ENCODE measurements at places on chromosomes 16 and 17.

GRCh38 chr16:86631444-86631843 lies 53.1 kb downstream of the FOXL1 start:
- DNase-seq, result no peak

DNA sequence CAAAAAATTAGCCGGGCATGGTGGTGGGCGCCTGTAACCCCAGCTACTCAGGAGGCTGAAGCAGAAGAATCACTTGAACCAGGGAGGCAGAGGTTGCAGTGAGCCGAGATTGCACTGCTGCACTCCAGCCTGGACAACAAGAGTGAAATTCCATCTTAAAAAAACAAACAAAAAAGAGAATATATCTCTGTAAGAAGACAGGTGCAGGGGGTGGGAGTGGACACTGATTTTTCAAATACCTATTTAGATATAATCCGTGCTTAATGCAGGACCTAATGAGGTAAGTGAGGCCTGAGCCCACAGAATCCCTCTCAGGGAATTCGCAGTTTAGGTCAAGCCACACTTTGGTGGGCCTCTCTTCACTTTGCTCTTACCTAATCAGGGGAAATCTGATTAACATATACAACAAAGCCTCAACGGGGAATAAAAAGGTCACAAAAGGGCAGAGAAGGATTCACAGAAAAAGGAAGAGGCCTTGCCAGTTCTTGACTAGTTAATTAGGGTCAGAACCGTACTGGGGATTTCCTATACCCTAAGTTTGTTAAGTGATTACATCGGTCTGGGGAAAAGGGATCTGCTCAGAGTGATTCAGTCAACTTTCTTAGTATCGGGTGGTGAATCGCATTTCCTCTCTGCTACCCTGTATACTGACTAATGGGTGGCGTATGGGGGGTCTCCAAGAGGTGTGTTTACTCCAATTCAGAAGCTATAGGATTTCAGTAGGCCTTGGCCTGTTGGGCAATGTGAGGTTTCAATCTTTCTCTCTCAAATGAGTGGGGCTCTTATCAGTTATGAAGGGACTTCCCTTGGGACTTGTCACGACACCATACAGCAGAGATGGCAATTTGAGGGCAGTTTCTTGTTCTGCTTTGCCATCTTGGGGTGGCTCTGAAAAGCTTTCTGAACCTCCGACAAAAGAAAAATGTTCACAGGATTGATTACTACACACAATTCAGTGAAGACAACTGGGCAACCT lies 1.9 kb upstream of the NFAT5 start:
- peak; percentile 78 for DNase-seq

DNA sequence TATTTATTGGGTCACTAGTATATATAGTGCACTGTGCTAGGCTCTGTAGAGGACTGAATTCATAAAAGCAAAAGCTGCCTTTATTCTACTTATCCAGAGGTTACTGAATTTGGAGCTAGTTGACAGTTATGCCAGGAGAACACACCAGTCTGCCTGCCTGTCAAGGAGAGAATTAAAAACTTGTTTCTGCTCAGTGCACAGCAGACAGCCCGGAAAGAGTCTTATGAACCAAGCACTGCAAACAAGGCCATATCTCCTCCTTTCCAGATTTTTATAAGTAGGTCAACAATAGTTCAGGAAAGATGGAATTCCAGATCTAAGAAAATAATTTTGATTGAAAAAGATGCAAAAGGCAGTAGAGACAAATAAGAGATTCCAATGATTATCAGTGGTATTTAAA lies 267.8 kb downstream of the CA10 start:
- no peak for DNase-seq

DNA sequence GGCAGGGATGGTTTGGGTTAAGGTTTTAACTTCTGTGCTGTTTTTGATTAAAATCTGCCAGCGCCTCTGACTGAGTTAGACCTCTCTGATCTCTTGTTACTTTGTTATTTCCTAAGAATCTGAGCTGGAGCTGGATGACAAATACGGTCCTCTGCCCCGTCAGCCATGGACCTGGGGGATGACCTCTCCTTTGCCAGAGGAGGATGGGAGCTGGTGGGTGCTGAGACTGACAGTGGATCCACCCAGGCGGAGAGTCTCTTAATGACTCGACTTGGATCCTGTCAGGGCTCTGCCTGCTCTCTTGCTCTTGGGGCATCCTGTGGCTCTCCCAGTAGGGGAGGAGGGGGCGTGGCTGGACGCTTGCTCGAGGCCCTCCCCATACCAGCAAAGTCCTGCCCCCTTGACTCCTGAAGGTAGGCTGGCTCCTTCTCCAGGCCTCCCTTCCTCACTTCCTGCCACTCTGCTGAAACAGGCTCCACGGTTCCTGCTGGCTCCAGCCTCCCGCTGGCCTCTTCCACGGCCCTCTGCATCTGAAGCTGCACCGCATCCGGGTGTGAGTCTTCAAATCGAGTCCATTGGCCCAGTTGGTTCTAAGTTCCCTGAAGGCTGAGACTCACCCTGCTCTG lies 24.8 kb upstream of the MAP3K14 start:
- DNase-seq, result no peak

DNA sequence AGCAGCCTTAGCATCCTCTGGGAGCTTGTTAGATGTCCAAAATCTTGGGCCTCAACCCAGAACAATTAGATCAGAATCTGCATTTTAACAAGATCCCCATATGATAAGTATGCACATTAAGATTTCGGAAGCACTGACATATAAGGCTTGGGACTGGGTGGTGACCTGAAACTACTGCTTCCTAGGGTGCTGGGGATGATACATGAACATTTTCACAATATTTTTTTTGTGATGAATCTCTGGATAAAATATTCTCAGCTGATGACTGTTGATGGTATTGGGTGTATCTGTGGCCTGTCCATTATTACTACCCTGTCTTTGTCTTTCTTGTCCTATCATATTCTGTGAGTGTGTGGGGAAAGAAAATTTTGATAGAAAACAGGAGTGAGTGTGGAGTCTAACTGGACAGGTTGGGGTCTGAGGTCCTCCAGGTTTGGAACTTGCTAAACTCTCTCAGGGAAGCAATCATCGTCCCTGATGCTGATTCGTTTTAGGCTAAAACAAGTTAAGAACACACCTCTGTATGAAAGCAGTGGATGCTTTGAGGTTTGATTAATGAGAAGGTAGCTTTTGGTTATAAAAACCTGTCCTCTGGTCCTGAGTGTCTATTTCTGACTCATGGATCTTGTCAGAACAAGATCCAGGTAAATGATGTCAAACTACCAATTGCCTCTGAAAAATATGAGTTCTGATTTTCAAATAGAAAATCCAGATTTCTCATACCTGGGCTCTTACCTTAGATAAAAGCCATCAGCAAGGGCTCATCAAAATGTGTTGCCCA lies 23.2 kb downstream of the KRT23 start:
- DNase-seq, result no peak

GRCh38 chr17:64085650-64086005 lies 44.3 kb downstream of the ERN1 start:
- no peak for DNase-seq

- DNase-seq, result no peak
Measured at GRCh38 chr16:23499801-23500200, 10.5 kb downstream of the GGA2 start.

GRCh38 chr17:79159926-79160325 lies 85.3 kb downstream of the ENGASE start:
- DNase-seq, result no peak

DNA sequence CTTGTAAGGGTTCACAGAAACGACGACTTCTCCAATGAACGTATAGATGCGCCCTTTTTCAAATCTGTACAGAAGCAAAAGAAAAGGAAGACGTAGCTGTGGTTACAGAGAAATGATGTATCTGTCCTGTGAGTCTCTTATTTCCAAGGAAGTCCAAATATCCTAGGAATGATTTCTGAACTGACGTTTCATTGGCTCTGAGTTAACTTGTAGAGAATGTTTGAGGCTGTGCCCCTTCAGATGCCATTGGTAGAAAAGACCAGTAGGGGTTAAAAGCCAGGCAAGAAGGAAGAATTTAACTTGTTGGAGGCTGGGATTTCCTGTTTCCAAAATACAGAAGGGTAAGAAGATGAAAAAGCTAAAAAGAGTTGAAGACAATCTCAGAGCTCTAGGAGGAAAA lies 96.2 kb downstream of the MYO1D start:
- no peak for DNase-seq

DNA sequence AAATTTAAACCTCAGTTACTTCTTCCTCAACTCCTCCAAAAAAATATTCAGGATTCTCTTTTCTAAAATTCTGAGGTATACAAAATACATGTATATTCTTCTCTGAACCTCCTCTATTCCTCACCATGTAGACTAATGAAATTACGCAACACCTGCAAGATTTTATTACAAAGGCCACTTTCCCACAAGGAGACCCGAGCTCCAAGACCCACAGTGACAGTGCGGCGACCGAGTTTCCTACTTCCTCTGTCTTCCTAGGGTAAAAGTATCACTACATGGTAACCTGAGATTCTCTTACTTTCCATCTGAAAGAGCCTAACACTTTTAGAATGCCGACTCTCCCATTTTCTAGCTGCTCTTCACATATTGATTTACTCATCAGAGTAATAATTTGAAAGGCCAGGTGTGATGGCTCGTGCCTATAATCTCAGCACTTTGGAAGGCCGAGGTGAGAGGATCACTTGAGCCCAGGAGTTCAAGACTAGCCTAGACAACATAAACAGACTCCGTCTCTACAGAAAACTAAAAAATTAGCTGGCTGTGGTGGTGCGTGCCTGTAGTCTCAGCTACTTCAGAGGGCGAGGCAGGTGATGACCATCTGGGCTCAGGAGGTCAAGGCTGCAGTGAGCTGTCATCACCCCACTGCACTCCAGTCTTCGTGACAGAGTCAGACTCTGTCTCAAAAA lies 35.7 kb downstream of the CYTH1 start:
- DNase-seq, result no peak

- DNase-seq, result no peak
Measured at GRCh38 chr17:33021731-33022408, 30.2 kb downstream of the SPACA3 start.

DNA sequence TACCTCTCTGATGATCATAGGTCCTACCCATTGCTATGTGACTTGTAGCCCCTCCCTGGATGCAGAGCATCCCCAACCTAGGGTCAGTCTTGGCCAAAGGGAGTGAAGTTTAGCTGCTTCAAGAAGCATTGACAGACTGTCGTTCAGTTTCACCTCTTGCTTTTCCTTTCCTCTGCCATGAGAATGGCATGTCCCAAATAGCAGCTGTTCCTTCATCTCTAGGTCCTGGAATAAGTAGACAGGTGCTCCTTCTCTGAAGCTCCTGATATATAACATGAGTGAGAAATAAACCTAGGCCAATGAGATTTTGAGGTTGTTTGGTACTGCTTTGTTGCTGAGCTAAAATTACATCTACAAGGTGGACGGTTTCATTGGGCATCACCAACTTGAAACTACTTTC lies 204.5 kb upstream of the CACNG5 start:
- DNase-seq, result no peak

DNA sequence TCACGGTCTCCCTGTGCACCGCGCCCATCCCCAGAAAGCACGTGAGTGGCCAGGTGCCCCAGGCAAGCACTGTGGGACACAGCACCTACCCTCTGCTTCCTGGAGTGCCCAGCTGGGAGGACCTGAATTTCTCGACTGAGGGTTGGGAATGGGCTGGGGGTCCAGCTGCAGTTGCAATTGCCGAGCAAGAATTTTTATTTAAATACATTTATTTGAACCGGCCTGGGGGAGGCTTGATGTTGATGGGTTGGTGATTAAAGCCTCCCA lies 6.3 kb downstream of the SLC5A2 start:
- no peak for DNase-seq

DNA sequence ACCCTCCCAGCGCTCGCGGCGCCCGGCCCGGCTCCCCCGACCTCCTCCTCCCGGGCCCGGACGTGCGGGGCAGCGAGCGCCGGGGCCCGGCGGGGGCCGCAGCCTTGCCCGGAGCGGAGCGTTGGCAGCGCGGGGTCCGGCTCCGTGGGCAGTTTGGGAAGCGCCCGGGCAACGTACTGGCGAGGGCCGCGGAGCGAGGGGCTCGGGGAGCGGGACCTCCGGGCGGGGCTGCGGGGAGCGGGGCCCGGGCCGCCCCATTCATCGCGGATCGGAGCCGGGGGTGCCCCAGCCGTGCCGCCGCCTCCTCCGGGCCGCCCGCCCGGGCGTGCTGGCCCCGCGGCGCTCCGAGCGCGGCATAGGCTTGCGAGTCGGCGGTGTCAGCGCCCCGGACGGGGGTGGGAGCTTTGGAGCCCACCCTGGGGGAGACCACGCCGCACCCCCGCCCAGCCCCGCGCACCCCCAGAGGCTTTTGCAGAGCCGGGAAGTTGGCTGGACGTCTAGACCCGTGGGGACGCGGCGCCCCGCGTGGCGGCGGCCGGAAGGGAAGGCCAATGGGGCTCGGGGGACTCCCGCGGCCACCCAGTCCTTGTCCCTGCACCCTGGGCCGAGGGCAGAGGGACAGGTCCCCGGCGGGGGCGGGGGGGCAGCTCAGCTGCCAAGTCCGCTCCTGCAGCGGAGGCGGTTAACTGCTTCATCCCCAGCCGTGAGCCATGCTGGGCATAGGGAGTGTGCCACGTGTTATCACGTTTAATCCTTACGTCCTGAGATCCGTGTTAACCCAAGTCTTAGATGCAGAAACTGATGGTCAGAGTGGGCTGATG lies 852 bp downstream of the ZNF469 start:
- DNase-seq, result no peak

GRCh38 chr16:49740256-49740655 lies 115.7 kb downstream of the ZNF423 start:
- no peak for DNase-seq

DNA sequence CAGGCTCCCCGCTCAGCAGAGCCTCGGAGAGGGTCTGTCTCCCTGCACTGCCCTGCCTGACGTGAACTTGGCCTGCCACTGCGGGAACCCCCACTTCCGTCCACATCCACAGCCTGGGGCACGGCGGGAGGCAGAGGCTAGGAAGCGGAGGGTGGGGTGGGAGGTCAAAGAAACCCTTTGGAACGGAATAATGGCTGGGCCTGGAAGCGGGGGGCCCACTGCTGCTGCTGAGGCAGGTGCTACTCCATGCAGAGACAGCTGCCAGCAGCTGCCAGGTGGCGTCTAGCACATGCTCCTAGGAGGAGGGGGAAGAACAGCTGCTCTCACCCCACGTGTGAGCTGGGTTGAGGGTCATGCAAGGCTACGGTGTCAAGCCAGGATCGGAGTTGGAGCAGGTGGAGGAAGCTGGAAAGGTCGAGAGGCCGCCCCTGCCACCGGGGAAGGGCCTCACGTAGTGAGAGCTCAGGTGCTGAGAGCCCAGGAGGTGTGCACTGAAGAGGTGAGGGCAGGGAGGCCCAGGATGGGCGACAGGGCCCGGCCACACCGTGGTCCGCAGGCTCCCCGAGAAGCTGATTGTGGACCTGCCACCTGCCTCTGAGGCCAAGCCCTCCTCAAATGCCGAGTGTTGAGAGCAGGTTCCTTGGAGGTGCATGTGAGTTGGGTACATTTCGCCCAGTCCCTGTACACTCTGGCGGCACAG lies 9.8 kb downstream of the FSCN2 start:
- DNase-seq, result no peak

GRCh38 chr16:11390573-11391495 lies 45.6 kb downstream of the RMI2 start:
- no peak for DNase-seq

- peak; percentile 73 for DNase-seq
Measured at GRCh38 chr17:32609085-32609484, 122.3 kb downstream of the CDK5R1 start.

GRCh38 chr16:84098939-84099338 lies 17.8 kb downstream of the MBTPS1 start:
- no peak for DNase-seq

GRCh38 chr17:29031488-29031887 lies 11.5 kb upstream of the PIPOX start:
- no peak for DNase-seq

All from stimulated activated CD4-positive, alpha-beta T cell treated with anti-CD3 and anti-CD28 coated beads, Interleukin-4, amount 100 ng/mL, for 24 hours (primary cell).